Central memory CD4-positive, alpha-beta T cell (primary cell): ENCODE measurements at places on chromosomes 2 and 18.

DNA sequence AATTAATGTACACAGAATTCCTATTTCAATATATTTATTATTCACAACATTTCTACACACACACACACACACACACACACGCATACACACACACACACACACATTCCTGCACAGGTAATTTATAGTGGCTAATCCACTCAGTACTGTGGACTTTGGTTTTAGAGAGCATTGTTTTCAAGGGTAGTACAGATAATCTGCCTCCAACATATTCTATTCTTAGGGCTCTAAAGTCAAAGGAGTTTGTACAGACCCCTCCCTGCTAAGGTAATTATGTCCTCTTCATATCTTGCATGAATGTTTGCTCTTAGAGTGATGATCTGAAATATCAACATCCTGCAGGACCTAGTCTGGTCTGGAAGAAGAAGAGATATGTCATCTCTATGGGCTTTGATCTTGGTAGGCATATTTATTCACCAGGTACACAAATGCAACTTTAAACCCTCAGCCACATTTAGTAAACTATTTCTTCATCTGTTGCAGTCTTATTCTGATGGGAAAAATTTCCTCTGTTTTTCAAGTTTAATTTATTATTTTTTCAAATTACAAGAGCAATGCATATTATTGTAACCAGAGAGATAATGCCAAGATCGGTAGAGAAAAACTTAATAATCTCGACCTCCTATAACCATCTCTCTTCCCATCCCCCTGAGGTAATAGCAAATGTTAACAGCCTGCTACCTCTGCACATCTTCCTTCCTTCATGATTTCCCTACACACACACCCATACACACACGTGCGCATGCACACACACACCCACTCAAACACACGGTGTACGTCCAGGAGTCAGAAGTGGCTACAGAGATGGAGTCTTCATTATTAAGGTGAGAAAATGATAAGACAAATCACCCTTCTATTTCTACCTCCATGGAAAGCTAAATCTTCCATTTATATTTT lies 18.3 kb upstream of the POLE4 start:
- no peak for DNase-seq

GRCh38 chr2:163255086-163255485 lies 416.5 kb upstream of the KCNH7 start:
- DNase-seq, result no peak

DNA sequence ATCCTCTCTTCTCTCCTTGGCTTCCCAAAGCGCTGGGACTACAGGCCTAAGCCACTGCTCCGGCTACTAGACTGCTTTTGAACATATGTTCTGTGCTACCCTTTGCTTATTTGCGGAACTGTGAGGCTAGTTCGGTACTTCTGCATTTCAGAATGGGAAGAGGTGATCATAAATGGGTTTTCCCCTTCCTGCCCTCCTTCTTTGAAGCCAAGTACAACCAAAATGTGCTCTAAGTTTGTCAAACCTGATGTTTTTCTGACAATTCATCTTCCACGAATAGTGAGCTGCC lies 1.7 kb upstream of the ESCO1 start:
- no peak for DNase-seq

GRCh38 chr2:205646680-205647079 lies 35.6 kb upstream of the NRP2 start:
- DNase-seq, result no peak

DNA sequence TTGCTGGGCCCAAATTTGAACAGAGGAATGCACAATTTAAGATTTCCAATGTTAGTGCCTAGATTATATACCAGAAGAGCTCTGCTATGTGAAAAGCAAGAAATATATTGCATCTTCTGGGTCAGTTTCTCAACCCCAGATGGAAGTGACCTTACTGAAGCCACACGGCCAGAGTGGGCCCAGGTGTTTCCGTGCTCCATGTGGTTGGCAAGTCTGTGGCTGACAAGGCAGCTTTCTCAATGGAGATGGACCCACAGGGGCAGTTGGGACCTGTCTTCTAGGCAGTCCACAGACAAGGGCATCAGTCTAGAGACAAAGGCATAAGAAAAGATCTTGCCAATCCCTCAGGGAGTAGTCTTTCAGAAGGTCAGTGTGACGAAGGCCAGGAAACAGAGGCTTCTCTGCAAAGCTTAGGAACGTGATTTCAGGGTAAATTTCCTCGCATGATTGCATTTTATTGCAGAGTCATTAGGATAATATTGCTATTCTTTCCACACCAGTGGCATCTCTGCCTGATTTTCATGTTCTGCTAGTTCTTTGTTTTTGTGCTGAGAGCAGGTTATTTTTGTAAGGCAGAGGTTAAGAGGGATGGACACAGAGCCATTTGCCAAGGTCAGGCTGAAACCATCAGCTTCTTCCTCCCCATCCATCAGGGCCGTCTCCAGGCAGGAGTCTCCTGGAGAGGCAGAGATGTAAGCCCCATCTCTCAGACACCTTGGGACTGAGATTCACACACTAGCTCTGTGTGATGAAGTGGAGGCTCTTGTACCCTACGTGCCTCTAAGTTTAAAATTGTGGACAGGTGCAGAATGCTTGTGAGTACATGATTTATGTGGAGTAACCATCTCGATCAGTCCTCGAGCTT lies 202.1 kb downstream of the ANKRD30B start:
- no peak for DNase-seq

DNA sequence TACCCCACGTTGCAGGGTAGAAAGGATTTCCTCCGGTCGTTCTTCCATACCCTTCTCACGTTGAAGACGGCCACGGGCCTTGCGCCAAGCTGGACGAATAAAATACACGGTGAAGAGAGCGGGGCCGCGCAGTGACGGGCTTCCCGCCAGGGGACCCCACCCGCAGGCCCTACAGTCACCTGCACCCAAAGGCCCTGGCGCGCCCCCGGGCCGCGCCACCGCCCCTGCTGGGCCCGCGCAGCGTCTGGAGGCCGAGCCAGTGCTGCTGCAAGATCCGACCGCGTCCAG lies 199 bp downstream of the FBXO15 start:
- no peak for DNase-seq

DNA sequence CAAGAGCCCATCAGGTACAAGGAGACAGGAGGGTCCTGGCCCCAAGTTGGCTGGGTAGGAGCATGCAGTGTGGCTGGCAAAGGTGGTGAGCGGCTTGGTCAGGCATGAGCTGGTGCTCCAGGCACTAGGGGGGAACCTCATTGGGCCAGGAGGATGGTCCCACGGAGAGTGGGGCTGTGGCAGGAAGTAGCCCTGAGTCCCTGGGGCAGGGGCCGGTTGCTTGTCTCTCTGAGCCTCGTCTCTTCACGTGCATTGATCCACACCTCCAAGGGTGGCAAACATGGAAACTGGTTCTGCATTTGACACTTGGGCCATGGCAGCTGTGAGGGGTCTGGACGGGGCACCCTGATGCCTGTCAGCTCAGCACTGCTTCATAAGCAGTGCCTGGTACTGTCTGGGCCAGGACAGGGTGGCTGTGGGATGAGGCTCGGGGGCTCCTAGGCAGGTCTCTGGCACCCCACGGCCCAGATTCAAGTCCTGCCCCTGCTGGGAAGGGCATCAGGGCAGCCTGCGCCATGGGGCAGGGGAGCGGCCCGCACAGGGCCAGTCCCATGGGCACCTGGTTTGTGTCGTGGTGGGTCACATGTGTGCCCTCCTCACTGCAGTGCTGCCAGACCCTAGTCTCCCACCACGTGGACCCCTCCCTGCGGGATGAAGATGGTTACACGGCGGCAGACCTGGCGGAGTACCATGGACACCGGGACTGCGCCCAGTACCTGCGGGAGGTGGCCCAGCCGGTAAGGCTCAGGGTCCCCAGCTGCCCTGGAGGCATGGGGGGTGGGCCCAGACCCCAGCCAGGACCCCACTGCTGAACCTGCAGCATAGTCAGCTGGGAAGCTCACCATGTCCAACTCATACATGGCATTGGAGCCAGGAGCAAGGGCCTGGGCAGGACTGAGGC lies 16.4 kb downstream of the ESPNL start:
- no peak for DNase-seq

GRCh38 chr2:101114268-101114783 lies 36.9 kb downstream of the TBC1D8 start:
- DNase-seq, result no peak
